ENCODE measurements at places on chromosomes 2 and 18.

DNA sequence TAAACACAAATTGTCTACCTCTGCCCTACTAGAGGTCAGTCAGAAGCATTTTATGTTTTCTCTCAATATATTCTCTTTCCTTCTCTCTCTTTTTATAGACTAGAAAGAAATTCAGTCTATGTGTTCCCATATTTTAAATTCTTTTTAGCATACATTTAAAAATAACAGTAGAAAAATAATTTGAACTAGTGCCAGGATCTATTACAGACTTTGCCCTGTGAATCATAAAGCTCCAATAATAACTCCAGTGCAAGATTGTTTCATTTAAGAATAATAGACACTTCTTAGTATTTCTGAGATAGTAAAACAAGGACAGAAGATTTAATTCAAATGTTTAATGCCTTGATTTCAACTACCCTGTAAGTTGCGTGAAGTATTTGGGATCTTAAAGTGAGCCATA lies 60.1 kb downstream of the ITGB6 start:
- no peak for DNase-seq

- no peak for DNase-seq
Observed at GRCh38 chr2:236938126-236938525, 147.6 kb upstream of the COPS8 start.

GRCh38 chr2:68127358-68128242 lies 30.1 kb upstream of the PNO1 start:
- DNase-seq = no peak

GRCh38 chr2:46356991-46357390 lies 59.8 kb downstream of the EPAS1 start:
- no peak for DNase-seq

- peak; percentile 29 for DNase-seq
Observed at GRCh38 chr2:196376984-196377877, 205.9 kb upstream of the STK17B start.

- DNase-seq = peak; percentile 42
Observed at GRCh38 chr2:71129902-71130151, 202 bp downstream of the MCEE start.

GRCh38 chr2:73984922-73985307 lies 205 bp downstream of the TET3 start:
- no peak for DNase-seq

DNA sequence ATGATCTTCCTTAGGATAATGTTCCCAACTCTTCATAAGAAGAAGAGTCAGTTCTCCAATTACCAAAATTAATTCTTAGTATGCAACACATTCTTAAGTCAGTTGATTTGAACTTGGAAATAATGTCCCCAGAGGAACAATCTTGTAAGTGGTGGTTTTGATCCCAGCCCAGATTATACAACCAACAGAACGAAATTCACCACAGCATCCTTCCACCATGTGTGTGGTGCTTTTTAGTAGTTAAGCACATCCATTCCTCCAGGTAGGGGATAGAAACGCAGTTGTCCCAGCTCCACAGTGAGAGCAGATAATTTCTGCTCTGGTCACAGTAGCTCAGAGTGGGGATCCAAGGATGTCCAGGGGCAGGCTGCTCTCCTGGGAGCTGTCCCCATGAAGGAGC lies 161.7 kb upstream of the SLC39A10 start:
- no peak for DNase-seq

- DNase-seq = no peak
Observed at GRCh38 chr18:75189696-75190095, 19.2 kb downstream of the PTGR3 start.

DNA sequence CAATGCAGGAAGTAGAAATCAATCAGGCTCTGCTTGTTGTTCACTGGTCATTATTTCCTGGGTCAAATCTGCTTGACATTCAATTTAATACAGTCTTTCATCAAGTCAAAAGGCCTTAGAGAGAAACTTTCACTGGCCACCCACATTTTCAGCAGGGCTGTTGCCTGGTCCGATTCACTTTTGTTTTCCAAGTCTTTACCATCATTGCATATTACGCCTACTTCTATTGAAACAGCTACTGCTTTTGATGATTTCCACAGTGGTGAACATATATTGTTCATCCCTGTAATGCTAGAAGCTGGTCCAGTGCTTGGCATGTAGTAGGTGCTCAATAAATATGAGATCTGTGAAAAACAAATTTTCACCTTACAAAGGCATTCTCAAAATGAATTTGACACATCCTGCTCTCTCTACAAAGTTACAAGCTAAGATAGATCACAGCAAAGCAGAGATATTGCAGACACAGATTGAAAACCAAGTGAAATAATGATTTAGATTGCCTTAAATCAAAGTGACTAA lies 600.1 kb downstream of the ARHGAP15 start:
- DNase-seq = no peak

- no peak for DNase-seq
Observed at GRCh38 chr18:58754544-58755068, 83.3 kb downstream of the MALT1 start.

DNA sequence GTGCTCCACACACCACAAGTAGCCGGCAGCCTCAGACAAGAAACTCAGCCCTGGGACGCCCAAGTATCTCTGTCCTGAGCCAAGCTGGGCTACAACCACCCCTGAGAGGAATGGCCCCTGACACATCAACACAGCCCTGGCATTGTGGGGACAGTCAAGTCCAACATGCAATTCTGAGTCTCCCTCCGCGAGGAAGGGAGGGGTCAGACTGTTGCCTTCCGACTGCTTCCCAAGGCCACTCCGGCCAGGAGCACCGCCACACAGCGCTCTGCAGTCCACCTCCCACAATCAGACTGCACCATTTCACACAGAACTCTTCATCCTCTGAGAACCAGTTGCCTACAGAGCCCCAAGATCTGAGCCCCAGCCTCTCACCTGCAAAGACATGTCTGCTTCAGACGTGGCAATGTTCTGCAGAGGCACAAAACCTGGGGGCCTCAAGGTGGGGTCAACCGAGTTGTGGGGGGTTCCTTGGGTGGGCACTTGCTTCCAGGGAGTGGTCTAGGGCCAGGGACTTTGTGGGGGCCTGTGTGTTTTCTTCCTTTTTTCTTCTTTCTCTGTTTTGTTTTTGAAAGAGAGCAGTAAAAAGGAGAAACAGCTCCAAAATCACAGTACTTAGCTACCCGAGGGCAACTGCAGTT lies 76.7 kb upstream of the SALL3 start:
- DNase-seq = no peak

DNA sequence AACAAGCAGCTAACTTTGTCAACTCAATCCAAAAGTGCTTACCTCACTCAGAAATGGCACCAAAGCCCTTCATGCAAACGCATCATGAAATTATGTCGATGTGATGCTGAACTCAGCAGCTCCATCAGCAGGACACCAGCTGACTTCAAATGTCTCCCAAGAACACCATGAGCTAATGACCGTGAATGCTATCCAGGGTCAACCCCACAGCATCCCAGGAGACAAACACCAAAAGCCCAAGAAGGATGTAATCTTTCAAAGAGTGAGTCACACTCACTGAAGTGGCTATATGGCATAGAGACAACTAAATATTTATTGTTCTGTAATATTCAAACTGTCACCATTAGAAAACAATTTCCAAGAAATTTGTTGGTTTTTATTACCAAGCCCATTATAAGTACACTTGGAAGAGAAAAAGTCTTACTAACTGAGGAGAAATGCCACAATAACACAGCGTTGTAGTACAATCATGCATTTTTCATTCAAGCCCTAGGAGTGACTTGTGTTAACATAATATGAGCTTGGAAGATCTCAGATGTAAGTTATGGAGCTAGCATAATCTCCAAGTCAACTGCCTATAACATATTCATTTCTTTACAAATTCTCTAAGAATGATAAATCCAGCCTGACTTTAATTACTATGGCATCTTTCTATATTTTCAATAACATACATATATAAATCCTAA lies 165.0 kb upstream of the CCDC68 start:
- DNase-seq = no peak

DNA sequence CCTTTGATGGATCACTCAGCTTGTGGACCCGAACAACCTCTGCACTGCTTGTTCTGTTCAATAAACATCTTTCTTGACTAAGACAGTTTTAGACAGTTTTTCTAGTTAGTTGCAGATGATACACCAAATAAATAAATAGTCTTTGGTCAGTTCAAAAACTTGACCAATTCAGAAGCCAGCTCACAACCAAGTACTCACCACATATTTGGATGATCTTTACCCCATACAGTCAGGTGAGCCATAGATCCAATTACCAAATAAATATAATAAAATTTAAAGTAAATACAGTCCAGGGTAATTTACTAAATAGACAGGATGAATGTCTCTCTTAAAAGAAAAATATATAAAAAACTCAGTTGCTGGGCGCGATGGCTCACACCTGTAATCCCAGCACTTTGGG lies 18.2 kb downstream of the SCN3A start:
- DNase-seq = no peak

DNA sequence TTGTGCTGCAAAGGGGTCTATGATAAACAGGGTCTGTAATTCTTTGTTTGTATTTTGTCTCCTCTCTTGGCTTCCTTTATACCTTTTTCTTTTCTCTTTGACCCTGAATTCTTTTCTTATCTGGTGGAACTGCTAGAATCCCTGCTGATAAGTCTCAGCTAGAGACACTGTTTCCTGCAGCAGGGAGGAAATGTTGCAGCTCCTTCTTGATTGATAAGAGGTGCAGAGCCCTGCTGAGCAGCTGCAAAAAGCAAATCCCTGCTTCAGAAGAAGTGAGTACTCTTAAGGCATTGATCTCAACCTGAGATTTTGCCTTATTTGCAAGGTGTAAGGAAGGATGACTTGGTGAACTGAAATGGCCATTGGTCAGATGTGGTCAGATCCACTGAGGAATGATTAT lies 167.8 kb downstream of the NUP35 start:
- DNase-seq = no peak

GRCh38 chr2:101827246-101827645 lies 129.7 kb downstream of the MAP4K4 start:
- DNase-seq = peak; percentile 48

DNA sequence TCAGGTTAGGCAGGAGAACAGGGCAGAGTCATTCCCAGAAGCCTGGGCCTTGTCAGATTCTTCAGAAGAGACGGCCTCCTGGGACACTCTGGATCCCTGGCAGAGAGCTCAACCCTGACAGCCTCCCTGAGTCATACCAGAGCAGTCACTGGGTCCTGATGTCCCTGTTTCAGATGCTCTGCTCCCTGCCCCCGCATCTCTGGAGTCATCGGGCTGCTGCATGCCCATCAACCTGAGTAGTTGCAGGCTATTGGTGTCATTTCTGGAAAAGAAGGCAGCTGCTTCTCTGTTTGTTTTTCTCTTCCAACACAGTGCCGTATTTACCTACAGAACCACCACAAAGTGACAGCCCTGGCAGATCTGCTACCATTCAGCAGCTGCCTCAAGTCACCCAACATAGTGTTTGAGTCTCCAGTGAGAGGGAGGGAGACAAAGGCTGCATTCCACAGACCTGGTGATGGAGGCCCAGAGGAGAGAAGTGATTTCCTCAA lies 145.1 kb downstream of the B3GNT2 start:
- peak; percentile 12 for DNase-seq

- no peak for DNase-seq
Observed at GRCh38 chr18:9557250-9557943, 57.0 kb downstream of the PPP4R1 start.

DNA sequence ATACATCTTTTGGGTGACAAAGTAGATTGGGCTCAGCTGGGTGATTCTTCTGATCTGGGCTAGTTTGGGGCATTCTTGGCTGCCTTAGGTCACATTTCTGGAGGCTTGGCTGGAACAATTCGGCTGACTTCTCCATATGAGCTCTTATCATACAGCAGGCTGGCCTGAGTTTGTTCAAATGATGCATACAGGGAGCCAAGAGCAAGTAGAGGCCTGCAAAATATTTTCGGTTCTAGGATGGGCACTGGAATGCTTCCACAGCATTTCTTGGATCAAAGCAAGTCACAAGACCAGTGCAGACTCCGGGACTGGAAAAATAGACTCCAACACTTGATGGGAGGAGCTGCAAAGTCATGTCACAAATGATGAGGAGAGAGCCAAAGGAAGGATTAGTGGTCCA lies 98.4 kb downstream of the SCG2 start:
- DNase-seq = no peak

- no peak for DNase-seq
Observed at GRCh38 chr18:77341527-77342325, 92.1 kb downstream of the GALR1 start.

GRCh38 chr2:43349904-43350303 lies 123.5 kb upstream of the ZFP36L2 start:
- no peak for DNase-seq

GRCh38 chr2:169136885-169137534 lies 67.6 kb downstream of the DHRS9 start:
- DNase-seq = no peak

GRCh38 chr2:10239561-10239967 lies 63.1 kb upstream of the HPCAL1 start:
- DNase-seq = no peak

- peak; percentile 63 for DNase-seq
Observed at GRCh38 chr2:18413676-18414396, 146.6 kb downstream of the RDH14 start.

- no peak for DNase-seq
Observed at GRCh38 chr18:37163119-37163518, 334.2 kb downstream of the KIAA1328 start.
